ENCODE measurements at places on chromosomes 2 and 18.

DNA sequence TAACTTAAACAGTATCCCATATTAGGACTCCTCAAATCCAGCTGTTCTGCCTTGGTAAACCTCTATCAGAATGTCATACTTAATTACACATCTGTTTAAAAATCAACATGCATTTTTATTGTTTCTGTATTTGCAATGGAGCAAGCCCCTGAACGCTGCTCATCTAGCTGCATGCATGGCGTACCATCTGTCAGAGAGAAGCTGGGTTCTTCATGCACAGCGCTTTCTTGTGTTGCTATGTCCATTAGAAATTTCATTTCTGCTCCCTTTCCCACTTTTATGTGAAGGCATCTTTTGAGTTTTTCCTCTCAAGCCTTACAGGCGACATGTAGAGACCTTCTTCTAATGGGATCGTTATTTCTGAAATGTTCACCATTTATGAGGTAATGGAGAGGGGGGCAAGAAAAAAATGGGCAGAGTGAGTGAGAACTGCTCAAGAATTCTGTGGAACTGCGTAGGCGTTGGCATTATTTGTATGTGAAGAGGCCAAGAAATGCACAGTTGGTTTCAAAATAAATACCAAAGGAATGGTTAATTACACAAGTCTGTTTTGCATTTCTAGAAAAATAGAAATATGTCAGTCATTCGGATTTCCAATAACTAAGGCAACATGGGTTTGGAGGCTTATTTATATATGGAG, 31.6 kb downstream of the INSIG2 start:
- DNase-seq: no peak

- DNase-seq: no peak
These were observed 33.5 kb upstream of the CERS6 start for GRCh38 chr2:168422584-168422983.

GRCh38 chr2:241354668-241355658, 1.1 kb upstream of the FARP2 start:
- peak; percentile 82 for DNase-seq

GRCh38 chr2:14702258-14702657, 69.7 kb downstream of the LRATD1 start:
- no peak for DNase-seq

DNA sequence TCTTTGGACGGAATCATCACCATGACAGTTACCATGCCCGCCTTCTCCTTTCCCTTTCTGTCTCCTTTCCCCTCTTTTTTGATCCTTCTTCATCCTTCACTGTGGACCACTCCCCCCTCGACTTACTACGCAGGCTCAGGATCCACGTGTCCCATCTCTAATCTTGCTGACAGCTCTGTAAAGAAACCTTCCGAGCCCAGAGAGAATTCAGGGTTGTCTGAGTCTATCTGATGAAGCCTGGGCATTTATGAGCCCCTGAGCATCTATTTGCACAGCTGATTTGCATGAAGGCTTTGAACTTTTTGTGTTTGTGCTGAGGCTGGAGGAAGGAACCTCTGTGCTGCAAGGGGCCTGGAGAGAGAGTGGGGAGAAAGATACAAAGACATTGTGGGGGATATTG, 50.7 kb downstream of the CIB4 start:
- DNase-seq: no peak

DNA sequence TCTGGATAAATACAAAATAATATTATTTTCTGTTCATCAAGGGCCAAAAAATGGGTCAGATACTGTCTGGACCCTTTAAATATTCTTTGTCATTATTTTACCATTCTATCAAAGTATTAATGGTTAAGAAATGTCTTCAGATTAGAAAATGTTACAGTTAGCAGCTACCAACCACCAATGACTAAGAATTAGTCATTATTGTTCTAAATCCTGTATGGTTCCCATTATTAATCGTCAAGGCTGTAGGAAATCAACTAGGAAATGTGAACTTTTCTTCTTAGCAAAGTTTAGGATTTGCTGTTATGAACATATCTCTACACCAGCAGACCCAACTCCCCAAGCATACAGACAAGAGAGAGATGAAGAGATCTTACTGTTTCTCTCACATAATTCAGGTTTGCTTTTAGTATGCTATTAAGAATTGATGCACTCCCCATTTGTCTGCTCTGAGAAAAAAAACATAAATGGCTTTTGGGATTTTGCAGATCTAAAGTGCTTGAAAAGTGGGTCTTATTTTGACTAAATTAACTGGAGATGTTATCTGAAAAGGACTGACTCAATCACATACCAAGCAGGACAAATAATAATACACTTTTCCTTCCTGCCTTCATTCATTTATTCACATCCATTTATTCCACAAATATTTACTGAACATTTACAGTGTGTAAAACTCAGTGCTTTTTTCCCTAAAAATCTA, 147.7 kb downstream of the PPP1R1C start:
- DNase-seq: no peak

DNA sequence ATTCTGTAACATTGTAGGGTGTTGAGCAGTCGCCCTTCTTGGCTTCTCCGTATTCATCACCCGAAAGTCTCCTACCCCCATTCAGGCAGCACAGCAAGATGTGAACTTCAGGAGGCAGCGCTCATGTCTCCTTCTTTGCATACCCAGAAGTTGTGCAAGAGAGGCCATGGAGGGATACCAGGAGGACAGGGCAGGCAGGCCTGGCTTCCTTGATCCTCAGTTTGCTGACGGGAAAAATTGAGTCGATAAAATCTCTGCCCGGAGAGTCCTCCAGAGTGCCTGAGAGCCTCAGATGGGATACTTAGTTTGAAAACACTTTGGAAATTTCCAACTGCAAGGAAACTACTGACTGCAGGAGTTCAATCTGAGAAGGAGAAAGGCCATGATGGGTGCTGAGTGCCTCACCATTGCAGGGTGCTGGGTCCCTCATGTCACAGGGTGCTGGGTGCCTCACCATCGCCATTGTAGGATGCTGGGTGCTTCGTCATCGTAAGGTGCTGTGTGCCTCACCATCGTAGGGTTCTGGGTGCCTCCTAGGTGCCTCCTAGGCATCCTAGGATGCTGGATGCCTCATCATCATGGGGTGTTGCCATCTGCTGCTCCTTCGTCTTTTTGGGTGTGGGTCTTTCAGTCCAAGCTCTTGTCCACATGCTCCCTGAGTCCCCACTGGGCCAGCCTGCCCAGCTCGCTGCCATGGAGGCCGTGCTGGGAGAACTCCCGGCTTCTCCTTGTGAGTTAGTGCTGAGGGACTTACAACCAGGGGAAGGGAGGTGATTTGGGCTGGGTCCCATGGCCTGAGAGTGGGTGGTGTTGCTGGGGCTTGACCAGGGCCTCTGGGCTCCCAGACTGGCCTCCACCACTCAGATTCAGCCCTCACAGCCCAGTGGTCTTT, 162.4 kb downstream of the DDX1 start:
- no peak for DNase-seq
